ENCODE measurements at places on chromosomes 2 and 18.
A peak's percentile ranks its signal among the peaks of the same experiment; 100 is the strongest.

- no peak for DNase-seq
These were observed 2.6 kb downstream of the PMAIP1 start for GRCh38 chr18:59902131-59902992.

GRCh38 chr2:54456612-54457322 is 640 bp downstream of the SPTBN1 start:
- DNase-seq: peak; percentile 62

DNA sequence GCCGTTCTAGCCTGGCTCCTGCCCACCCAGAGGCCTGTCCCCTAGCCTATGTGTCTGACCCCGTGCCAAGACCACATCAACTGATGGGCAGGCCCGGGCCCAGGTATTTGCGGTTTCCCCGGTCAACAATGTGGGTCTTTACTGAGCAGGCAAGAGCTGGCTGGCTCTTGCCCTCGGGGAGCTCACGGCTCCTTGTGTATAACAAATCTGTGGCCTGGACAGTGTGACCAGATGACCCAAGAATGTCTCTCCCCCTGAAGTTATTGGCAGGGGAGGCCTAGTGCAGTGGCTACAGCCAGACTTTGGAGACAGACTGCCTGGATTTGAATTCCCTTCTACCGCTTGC is 179.6 kb downstream of the KLHL29 start:
- DNase-seq: peak; percentile 59

DNA sequence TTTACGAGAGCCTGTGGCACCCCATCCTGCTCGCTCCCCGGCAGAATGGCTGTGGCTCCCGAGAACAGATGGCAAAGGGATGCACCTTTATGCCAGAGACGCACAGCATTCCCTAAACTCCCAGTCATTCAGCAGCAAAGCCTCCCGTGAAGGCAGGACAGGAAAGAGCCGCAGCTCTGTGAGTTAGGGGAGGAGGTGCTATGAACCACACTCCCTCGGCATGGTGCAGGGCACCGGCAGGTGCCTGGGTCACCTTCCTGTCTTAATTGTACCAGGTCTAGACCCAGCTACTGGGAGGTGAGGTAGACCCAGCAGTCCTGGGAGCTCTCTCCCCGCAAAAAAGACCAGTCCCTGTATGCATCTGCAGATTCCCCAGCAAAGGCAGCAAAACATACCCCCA is 149.8 kb downstream of the TWIST2 start:
- no peak for DNase-seq

DNA sequence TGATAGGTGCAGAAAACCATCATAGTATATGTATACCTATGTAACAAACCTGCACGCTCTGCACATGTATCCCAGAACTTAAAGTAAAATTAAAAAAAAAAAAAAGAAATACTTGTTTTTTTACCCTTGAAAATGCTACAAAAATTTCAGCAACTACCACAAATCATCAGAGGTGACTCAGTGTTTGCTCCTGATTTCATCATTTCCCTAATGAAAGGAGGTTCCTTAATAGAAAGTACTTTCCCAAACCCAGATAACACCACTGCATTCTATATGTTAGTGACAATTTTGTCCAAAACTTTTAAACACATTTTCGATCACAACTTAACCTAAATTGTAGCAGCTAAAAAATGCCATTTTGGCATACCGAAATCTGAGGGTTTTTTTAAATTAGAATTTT is 163.3 kb downstream of the SLC39A10 start:
- DNase-seq: no peak

GRCh38 chr2:74201596-74201995 is 3.2 kb downstream of the MTHFD2 start:
- DNase-seq: no peak

DNA sequence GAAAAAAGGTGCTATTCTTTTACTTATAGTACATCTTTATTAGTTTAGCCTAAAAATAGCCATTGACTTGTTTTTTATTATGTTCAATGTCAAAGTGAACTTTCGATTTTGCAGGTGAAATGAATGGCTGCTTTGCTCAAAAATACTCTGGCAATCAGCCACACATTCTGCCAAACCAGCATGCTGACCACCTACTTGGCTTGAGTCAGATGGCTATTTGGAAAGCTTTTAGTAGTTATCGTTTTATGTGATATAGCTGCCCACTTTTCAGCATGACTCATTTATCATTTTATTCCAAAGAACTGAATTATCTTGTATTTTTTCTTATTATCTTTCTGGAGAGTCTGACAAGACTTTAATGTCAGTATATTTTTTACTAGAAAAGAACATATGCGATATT is 1615.8 kb upstream of the TMEFF2 start:
- DNase-seq: no peak
